Breast epithelium (tissue), 4 donors: ENCODE measurements at places on chromosomes 2 and 18. TPM values are rescaled to one million over a fixed set of nuclear protein-coding genes. Genes with fewer than 3 reads are reported as not detected.

MAP3K19 gene
- not detected for total RNA-seq

DNA sequence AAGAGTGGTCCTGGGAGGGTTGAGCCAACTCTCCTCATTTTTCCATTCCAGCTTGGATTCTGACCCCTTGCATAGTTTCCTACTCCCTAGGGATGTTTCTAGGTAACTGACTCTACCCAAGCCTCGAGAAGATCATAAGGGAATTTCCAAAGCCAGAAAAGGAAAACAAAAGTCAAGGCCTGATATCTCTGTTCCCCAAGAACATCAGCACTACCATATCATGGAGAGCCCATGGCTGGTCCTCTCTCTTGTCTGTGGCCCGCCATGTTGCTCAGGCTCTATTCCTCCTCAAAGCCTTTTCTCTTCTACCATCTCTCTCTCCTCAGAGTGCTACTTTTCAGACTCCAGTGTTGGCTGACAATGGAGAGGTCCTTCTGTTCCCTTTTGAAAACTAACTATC, 99.6 kb upstream of the KLF7 start:
- DNase-seq: no peak

DNA sequence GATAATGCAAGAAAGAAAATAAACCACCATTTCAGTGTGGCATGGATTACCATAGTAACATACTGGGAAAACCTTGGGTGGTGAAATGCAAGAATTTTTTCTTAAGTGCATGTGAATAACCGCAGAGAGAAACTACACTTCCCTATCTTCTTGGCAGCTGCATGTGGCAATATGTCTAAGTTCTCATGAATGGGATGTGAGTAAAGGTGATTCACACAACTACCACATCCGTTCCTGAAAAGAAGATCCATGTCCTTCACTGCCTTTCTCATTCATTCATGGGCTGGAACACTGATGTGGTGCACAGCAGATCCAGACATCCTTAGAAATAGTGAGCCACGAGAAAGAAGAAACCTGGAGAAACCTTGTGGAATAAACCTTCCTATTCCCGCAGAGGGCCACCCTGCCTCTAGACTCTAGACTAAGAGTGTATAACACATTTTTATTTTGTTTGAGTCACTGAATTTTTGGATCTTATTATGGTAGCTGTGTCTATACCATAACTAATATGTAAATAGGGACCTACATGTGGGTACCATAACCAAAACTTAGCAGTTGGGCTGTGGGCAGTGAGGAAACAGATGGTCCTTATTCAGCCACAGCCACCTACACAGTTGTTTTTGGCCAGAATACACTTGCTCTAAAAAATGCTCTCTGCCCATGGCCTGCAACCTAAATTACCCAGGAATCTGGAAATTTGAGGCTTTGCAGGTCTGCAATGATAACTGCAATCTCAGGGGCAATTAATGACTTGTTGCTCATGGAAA, 573.3 kb downstream of the LRP1B start:
- no peak for DNase-seq

BMP10 gene
- total RNA-seq: not detected

DNA sequence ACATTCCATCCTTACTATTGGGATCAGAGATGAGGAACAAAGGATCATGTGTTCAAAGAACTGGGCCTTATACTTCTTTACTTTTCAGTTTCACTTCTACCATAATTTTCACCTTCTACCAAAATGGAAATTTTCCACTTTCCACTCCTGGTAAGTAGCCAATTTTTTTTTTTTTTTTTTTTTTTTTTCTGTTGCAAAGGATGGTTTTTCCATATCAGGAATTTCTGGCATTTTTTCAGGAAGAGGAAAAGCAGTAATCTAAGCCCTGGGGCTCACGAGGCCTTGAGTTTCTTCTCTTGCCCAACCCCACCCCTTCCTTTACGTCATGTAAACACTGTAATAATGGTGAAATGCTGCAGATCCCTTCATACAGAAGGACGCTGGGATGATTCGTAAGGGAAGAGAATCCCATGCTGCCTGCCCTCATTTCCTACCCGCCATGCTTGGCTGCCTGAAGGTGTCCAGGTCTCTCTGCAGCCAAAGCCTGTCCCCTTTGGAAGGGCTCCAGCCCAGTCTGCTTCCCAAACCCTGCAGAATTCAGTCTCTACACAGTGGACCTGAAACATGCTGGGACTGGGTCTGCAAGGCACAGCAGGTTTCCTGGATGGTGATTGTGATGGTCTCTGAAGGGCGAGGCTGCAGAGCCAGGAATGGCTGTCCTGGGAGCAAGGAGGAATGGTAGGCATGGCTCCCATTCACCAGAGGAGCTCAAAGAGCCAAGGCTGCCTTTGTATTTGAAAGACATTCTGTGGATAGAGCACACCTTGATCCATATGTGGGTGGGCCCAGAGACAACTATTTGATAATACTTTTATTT, 57.0 kb downstream of the EFR3B start:
- DNase-seq: no peak

DNA sequence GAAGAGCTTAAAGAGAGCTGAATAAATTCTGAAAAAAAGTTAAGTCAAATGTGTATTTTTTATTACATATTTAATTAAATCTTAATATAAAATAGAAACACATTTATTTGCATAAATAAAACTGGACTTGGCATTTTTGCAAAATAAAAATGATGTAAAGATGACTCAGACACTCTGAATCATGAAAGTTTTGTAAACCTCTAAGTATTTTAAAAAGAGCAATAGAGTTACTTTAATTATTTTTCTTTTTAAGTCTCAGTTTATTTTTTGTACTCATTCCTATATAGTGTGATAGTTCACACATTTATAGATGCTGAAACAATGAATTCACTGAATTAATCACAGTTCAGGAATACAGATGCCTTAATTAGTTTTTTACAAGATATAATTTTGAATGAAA, 109.9 kb upstream of the DTNA start:
- no peak for DNase-seq

- no peak for DNase-seq
These were observed 157.1 kb downstream of the GALNT3 start for GRCh38 chr2:165636959-165637358.

- DNase-seq: no peak
These were observed 17.3 kb downstream of the PTPN18 start for GRCh38 chr2:130372833-130373807.

DNA sequence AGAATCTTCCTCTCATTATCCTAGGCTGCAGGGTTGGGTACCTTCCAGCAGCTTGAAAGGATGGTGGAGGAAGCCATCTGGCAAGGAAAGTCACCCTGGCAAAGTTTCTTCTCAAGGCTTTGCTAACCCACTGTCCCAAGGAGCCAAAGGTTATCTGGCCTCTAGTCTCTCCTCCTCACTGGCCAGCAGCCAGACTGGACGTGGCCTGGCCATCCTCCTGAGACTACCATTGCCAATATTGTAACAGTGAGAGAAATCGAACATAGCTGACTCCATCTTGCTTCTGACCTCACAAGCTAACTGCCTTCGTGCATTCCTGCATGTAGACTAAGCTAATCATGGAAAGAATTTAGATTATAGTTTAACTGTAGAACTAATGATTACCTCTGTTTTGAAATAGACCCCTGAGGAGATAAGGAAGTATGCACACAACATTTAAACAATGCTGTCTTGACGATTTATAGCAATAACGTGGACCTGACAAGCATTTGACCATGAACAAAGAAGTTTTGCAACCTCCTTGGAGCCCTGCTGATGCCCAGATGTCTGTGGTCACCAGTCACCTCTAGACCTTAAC, 7.8 kb upstream of the ANXA4 start:
- no peak for DNase-seq

DNA sequence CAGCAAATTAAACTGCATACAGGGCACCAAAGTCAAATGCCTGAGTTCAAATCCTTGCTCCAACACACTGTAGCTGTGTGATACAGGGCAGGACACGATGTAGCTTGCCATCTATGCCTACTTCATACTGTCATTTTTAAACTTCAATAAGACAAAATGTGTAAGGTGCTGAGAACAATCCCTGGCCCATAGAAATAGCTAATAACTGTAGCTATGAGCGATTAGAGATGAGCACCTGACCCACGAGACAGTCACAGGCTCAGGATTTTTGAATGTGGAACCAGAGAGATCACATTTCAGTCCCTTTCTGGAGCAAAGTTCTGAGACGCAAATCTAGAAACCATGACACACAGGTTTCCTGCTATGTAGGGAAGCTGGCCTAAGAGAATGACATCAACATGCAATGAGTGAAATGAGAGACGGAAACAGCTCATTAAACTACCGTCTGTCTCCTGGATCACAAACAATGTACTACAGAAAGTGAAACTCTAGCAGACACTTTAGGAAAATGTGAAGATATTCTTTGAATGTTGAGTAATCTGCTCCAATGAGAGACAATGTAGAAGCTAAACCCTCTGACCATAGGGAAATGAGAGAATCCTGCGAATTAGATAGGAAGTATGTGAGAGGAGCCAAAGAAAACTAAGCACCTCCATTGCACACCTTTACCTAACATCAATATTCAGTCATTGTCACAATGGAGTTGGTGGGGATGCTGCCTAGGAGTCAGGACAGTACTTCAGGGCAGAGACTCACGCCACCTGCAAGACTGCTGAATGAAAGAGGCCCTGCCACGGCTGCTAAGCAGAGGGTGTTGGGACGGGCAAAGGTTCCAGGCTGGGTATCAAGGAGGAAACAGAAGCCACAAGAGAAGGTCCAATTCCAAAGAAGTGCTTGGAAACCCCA, 25.5 kb downstream of the B4GALT6 start:
- no peak for DNase-seq

GPN1 gene
- 25.6 TPM for total RNA-seq

ABCG5 gene
- not detected for total RNA-seq

- no peak for DNase-seq
These were observed 7.0 kb upstream of the NDUFV2 start for GRCh38 chr18:9095297-9096006.

DNA sequence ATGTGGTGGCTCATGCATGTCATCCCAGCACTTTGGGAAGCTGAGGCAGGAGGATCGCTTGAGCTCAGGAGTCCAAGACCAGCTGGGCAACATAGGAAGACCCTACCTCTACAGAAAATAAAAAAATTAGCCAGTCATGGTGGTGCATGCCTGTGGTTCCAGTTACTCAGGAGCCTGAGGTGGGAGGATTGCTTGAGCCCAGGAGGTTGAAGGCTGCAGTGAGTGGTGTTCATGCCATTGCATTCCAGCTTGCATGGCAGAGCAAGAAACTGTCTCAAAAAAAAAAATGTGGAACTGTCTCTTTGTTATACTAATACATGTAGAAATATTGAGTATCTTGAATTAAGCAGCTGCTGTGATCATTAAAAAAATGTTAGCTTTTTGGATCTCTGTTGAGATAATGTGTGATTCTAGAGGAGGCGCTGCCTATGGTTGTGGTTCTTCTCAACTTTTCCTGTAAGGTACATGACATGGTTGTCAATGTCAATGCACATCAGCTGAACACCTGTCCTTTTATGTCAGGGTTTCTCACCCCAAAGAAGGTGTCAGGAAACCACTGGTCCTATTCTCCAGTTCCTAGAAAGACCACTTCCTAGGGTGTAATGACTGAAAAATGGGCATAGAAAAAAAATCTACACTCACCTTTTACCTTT, 34.7 kb upstream of the IL1RL1 start:
- DNase-seq: no peak
